ENCODE measurements at places on chromosomes 4 and X. TPM values are rescaled to one million over a fixed set of nuclear protein-coding genes. Genes with fewer than 3 reads are reported as not detected.

The SCOC gene
- polyA plus RNA-seq = 49.4 TPM

The FDCSP gene
- not detected for polyA plus RNA-seq

The FAM53A gene
- polyA plus RNA-seq = 0.77 TPM

The SNCA gene
- polyA plus RNA-seq = 6.9 TPM

The TENM3 gene
- not detected for polyA plus RNA-seq

The TEX13C gene
- not detected for polyA plus RNA-seq

The ITGB1BP2 gene
- polyA plus RNA-seq = 14.9 TPM

The TASL gene
- polyA plus RNA-seq = 0.46 TPM

The GABRB1 gene
- not detected for polyA plus RNA-seq

The CXXC4 gene
- polyA plus RNA-seq = 0.50 TPM

The MFSD8 gene
- polyA plus RNA-seq = 9.5 TPM

The TAF9B gene
- polyA plus RNA-seq = 13.9 TPM

The ZNF182 gene
- polyA plus RNA-seq = 2.1 TPM

The NAP1L5 gene
- polyA plus RNA-seq = 9.4 TPM

The NIPAL1 gene
- 2.3 TPM for polyA plus RNA-seq

The MAGEC1 gene
- polyA plus RNA-seq = not detected

The GPC3 gene
- 1.1 TPM for polyA plus RNA-seq

The IL9R gene
- polyA plus RNA-seq = not detected

The SOD3 gene
- polyA plus RNA-seq = 108 TPM

The DRP2 gene
- polyA plus RNA-seq = 0.18 TPM

The PPP4R3C gene
- polyA plus RNA-seq = not detected

The RHOXF2 gene
- not detected for polyA plus RNA-seq

The C4orf54 gene
- under 0.01 TPM for polyA plus RNA-seq

The KLHL13 gene
- 3.2 TPM for polyA plus RNA-seq

The MAGEA12 gene
- not detected for polyA plus RNA-seq

The SPARCL1 gene
- 1,276 TPM for polyA plus RNA-seq

The MAGEA2B gene
- not detected for polyA plus RNA-seq

The IL2 gene
- polyA plus RNA-seq = not detected

The MPP1 gene
- polyA plus RNA-seq = 23.4 TPM

The ARR3 gene
- not detected for polyA plus RNA-seq

All from aorta (tissue), 5 donors.